ENCODE measurements at places on chromosomes 3 and 15.

DNA sequence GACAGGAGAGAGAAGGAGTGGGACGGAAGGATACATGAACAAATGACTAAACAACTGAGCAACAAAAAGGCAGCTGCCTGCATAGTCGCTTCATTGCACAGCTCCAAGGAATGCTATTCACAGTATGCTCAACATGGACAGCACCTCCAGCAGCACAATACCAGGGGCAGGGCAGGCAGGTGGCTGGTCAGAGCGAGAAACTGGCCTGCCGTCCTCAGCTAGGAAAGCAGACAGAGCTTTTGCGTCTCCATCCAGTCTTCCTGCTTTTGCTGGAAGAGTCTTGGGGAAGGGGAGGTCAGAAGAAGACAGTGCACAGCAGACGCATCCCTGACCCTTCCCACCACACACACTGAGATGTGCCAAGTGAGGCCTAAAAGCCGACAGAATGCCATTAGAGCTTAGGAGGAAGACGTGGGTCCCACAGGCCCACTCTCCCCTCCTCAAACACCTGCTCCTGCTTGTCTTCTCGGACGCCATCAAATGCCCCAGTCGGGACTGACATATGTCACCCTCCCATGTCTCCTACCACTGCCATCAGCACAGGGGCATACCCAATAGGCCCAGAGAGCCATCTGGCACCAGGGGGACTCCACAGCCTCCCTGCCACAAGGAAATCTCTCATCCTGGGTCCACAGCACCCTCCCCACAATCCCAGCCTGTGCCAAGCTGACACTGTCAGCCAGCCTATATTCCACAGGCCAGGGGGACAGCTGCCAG is 3.9 kb downstream of the RAB6B start:
- DNase-seq = no peak

GRCh38 chr3:126537116-126537729 is 13.3 kb downstream of the CHST13 start:
- DNase-seq = no peak

DNA sequence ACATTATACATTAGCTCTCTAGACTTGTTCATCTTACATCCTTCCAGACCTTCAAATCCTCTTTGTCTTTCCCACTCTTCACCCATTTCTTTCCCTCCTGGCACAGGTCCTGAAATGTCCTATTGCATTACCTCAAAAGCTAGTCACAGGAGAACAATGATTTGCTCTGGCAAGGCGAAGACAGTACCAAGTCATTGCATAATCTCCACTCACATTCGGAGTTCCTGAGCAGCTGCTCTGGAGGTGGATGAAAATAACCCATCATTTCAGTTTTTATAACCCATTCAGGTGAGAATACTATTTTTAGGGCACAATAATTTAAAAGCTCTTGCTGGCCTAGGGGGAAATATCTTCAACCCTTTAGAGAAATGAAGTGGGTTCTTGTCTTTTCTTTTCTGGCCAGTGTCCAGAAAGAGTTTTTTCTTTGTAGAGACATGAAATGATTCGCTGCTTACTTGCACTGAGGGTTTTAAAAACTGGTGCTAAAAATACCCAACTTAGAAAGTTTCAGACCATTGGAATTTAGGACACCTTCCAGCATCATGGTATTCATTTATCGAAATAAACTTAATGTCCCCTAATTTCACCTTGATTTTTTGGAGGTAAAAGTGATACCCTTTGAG is 23.4 kb upstream of the DYNC1LI1 start:
- no peak for DNase-seq

- no peak for DNase-seq
Observed at GRCh38 chr3:127669541-127670228, 3.1 kb upstream of the ABTB1 start.

GRCh38 chr3:14486460-14486859 is 53.7 kb downstream of the GRIP2 start:
- DNase-seq = no peak

GRCh38 chr3:105334138-105334882 is 32.4 kb upstream of the ALCAM start:
- no peak for DNase-seq

GRCh38 chr3:97857401-97857800 is 35.6 kb downstream of the CRYBG3 start:
- no peak for DNase-seq

GRCh38 chr3:158443632-158444031 is 127.4 kb upstream of the MLF1 start:
- DNase-seq = no peak
